CD4-positive, alpha-beta T cell (primary cell): ENCODE measurements at places on chromosomes 13 and 19.

GRCh38 chr19:34985249-34986022 lies 14.7 kb upstream of the GRAMD1A start:
- no peak for DNase-seq

DNA sequence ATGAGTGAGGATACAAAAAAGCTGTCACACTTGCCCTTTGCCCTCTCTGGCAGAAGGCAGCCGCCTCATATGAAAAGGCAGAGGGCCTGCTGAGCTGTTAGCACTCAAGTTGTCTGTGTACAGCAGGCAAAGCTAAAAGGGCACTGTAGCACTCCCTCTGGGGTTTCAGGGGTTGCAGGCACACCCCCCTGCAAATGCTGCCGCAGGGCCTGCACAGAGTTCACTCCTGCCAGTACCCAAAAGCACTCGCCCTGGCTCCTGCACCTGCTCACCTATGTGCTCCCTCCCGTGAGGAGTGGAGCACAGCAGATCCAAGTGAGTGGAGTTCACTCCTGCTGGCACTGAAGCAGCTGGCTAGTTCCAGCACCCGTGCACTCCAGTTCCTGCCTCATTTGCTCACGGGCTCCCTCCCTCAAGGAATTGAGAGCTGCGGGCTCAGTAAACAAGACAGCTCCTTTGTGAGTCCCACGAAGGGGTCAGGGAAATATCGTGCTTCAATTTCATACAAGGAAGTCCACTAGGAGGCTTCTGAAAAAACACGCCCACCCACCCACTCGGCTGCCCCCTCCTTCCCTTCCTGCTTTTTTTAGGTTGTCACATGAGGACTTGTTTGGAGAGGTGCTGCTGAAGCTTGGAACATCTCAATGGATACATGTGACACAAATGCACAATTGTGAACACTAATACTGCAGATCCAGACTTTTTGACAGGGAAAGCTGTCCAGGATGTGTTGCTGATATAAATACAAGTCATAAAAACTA lies 9.9 kb upstream of the RCBTB2 start:
- DNase-seq: no peak

DNA sequence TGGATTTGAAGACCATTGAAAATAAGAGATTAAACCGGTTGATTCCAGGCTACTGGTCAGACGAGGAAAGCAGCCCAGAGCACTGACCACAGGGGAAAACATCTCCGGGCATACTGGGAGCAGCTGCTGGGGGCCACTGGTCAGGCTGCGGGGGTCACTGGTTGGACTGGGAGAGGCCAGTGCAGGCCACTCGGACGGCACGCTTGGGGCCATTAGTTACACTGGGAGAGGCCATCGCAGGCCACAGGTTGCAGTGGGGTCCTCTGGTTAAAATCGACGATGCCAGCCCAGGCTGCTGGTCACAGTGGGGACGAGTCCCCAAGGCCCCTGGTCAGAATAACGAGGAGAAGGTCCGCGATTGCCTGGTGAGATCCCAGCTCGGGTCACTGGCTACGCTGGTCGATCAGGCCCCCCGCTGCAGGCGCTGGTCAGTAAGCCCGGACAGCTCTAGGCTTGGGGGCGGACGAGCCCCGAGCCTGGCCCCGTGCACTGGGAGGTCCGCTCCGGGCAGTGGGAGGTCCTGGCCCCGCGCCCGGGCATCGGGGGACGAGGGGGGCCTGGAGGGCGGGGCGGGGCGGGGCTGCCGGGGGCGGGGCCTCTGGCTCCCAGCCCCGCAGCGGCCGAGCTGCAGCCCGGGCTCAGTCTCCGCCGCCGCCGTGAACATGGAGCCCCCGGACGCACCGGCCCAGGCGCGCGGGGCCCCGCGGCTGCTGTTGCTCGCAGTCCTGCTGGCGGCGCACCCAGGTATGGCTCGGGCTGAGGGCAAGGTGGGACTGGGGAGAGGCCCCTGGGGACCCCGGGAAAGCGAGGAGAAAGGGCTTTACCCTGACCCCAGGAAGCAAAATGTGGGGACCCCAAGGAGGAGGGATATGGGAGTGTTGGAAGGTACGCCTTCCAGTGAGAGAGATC lies at the start of gene BCAM:
Gene BCAM (plus strand): TSS at position 641 of the 909 bp plus-strand sequence. CDS start 22 bp downstream, at position 663.
- DNase-seq: no peak

- no peak for DNase-seq
Measured at GRCh38 chr13:34750078-34750931, 191.8 kb upstream of the NBEA start.

DNA sequence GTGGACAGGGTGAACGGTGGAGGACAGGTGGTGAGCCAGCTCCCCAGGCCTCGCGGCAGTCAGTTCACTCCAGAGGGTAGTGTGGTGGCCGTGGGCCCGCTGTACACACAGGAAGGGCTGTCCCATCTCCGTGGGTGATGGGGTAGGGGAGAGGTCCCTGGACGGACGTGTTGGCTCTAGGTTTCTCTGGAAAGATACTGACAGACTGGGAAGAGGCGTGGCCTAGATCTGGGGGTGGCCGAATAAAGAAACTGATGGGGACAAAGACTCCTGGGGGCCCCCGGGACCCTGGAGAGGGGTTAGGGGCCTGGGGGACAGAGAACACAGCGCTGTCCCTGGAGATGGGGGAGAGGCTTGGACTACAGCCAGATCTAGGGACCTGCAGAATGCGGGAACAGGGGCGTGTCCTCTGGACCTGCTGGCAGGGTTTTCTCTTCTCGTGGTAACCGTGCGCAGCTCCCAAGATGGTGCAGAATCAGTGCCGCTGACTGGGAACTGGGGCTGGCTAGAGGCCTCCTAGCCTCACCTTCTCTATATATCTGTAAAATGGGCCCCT lies 4.0 kb upstream of the PRAM1 start:
- DNase-seq: no peak

DNA sequence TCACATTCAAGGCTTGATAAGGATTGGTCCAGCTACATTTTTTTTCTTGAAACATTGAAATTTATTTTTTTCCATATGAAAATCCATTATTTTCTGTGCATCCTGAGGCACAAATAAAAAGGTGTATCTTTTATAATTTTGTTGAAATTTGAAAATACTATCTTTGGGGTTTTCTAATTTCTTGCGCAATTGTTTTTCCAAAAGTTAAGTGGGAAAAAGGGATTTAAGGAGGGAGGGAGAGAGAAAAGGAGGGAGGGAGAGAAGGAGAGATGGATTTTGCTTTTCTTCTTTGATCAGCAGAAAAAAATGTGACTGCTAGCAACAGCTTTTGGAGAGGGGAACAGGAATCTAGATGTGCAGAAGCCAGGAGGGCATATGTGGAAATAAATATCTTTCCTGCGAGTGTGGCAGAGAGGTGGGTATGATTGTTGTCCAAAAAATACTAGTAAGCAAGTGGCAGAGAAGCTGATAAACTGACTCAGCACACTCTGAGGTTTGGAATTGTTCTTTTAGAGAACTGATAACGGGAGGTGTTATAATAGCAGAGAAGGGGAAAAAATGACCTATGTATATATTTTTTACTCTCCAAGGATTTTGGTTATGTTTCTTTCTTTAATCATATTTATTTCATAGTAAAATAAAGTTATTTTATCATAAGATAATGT lies 61.2 kb upstream of the EDNRB start:
- no peak for DNase-seq

GRCh38 chr13:21117104-21117809 lies 55.9 kb upstream of the LATS2 start:
- DNase-seq: no peak

- no peak for DNase-seq
Measured at GRCh38 chr13:46759846-46760245, 37.1 kb downstream of the ESD start.

DNA sequence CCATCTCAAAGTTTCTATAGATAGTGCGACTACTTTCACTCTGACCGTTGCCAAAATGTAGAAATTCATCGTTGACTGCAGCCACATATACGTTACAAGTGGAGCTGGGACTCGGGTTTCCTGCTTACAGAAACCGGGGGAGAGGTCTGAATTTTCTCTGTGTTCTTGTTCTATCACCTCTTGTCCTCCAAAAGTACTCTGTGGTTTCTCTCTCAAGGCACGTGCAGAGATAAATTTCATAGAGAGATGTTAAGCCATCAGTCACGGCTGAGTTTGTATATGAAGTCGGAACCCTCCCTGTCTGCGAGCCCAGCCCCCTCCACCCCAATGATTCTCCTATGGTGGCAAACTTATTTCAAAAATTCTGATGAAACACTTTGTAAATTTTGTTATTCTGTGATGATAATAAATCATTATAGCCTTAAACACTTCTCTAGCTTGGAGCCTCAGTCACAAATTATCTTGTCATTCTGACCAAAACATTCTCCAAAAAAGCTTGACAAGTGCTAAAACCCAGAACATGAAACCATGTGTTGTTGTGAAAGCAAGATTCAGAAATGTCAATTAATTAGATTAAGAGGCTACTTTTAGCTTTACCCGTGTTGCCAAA lies 87.5 kb downstream of the TSHZ3 start:
- no peak for DNase-seq

- no peak for DNase-seq
Measured at GRCh38 chr13:112181336-112182067, 114.6 kb downstream of the SOX1 start.

GRCh38 chr19:46602392-46603194 lies 1.5 kb downstream of the CALM3 start:
- DNase-seq: no peak
